Naive thymus-derived CD8-positive, alpha-beta T cell (primary cell): ENCODE measurements at places on chromosomes 16 and 17.
A peak's percentile ranks its signal among the peaks of the same experiment; 100 is the strongest.

DNA sequence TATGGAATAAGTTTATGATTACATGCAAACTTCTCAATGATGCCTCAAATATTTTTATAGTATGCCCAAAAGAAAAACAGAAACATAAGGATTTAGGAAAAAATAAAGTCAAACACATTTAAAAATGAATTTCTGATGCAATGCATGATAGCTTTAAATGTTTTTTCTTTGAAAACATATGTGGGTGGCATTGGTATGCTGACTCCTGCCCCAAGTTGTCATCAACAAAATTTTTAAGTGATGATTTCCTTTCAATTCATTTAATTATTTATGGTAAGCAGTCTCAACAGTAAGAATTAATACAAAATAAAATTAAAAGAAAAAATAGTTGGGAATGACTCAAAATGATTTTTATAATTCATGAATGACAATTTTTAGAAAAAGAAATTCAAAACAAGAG lies 104.9 kb downstream of the CEP112 start:
- no peaks in the 10 kb centered on the region for H3K36me3 ChIP-seq
- no peaks in the 10 kb centered on the region for H3K4me1 ChIP-seq
- H3K4me3 ChIP-seq: no peak overlapping the region
- no peak overlapping the region for H3K27ac ChIP-seq
- H3K27me3 ChIP-seq: no peaks in the 10 kb centered on the region

DNA sequence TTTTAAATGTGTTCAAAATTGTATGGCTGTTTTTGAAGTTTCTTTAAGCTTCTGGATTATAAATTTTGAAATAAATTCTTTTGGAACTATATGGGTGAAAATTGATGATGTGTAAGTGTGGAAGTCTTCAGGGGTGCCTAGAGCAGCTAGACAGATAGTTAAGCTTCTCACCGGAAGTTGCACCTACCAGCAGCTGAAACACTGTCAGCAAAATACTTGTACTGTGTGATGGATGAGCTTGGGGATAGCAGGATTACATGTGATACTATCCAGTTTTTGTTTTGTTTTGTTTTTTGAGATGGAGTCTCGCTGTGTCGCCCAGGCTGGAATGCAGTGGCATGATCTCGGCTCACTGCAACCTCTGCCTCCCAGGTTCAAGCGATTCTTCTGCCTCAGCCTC lies 19.7 kb downstream of the RBL2 start:
- H3K27ac ChIP-seq: peak overlapping the region; percentile 97
- H3K27me3 ChIP-seq: no peaks in the 10 kb centered on the region
- peak overlapping the region; percentile 71 for H3K4me3 ChIP-seq
- peaks cover 76% of the 10 kb centered on the region for H3K4me1 ChIP-seq
- peaks cover 45% of the 10 kb centered on the region for H3K36me3 ChIP-seq

DNA sequence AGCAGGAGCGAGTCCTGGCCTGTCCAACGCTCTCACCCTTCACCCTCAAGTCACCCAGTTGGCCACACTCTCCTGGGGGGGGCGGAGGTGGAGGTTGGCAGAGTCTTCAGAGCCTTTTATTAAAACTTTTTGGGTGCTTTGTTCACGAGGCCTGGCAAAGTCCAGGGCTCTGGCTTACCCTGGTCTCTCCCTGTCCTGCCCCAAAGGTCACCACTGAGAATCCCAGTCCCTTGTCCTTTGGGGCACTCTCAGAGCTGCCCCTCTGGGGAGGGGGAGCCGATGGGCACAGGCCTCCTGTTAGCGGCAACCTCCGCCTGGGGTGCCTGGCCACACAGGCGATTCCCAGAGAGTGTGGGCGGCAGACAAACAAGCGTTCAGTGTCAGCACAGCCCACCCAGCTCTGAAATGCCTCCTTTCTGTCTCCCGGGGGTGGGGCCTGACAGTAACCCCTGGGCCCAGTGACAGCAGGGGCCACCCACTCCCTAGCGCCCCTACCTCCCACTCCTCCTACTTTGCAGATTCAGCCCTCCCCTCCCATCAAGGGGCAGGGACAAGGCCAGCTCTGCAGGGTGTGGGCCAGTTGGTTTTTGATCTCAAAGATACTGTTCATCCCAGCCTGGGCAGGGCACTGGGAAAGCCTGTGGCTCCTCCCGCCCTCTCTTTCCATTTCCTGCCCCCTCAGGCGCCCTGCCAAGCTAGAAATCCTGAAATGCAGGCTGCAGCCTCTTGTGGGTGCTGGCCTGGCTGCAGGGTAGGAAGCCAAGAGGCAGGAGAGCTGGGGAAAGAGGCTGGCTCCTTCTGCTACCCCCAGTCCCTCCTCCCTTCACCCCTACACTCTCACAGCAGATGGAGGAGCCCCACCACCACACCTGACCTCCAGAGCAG lies 36.6 kb upstream of the EMP2 start:
- H3K36me3 ChIP-seq: no peaks in the 10 kb centered on the region
- DNase-seq: no peak
- H3K4me3 ChIP-seq: no peak overlapping the region
- no peak overlapping the region for H3K27ac ChIP-seq

DNA sequence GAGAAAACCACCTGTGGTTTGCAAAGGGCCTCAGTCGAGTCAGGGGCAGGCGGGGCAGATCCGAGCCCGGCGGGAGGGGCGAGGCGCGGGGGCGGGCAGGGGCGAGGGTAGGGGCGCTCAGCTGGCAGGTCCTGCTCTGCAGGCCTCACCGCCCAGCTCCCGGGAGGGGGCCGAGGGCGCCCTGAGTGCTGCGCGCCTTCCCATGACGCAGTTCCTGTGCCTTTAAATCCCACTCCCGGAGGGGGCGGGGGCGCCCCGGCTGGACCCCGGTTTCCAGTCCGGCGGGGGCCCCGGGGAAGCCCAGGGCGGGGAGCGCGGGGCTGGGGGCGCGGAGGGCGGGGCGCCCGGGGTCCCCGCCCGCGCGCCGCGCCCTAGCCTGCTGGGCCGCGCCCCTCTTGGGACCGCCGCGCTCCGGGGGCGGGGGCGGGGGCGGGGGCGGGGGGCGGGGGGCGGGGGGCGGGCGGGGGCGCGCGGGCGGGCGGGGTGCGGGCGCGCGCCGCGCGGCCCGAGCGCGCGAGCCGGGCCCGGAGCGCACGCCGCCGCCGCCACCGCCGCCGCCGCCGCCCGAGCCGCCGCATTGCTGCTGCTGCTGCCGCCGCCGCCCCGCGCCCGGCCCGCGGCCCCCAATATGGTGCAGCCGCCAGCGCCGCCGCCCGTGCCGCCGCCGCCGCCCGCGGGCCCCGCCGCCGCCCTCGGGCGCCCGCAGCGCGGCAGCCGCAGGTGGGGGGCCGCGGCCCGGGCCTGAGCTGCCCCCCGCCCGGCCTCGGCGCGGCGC lies at the start of gene JPH3:
Gene JPH3, plus strand, starts transcription at position 508 of the 775 bp plus-strand sequence. CDS start 639 bp downstream, outside the sequence.
- H3K27me3 ChIP-seq: peaks cover 43% of the 10 kb centered on the region
- no peak within 1 kb of the TSS for H3K27ac ChIP-seq
- H3K4me3 ChIP-seq: peak within 1 kb of the TSS; percentile 80
- DNase-seq: no peak

DNA sequence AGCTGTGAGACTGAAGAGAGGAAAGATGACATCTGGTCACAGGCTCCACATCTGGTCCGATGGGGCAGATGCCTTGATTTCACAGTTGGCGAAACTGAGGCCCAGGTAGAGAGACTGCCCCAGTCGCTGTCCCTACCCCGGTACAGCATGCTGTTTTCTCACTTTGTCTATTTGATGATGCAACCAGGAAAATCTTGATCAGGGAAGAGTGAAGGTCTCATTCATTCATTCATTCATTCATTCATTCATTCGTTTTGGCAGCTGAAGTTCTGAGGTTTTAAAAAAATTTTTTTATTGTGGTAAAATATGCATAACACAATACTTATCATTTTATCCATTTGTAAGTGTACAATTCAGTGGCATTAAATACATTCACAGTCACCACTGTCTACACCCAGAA lies 19.7 kb downstream of the CMIP start:
- peaks cover 11% of the 10 kb centered on the region for H3K36me3 ChIP-seq
- H3K4me1 ChIP-seq: peaks cover 59% of the 10 kb centered on the region
- DNase-seq: no peak
- H3K27ac ChIP-seq: no peak overlapping the region
- H3K27me3 ChIP-seq: no peaks in the 10 kb centered on the region

DNA sequence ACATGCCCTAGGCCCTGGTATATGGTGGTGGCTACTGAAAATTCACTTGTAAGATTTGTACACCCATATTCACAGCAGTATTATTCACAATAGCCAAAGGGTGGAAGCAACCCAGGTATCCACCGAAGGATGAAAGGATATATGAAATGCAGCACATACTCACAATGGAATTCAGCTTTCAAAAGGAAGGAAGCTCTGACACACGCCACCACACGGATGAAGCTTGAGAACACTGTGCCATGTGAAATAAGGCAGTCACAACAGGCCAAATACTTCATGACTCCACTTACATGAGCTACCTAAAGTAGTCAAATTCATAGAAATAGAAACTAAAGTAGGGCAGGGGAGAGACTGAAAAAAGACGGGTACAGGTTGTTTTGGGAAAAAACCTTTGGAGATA lies 2.9 kb downstream of the XPO6 start:
- DNase-seq: no peak
- H3K4me1 ChIP-seq: peaks cover 17% of the 10 kb centered on the region
- H3K27me3 ChIP-seq: no peaks in the 10 kb centered on the region
- peak overlapping the region; percentile 54 for H3K27ac ChIP-seq
- H3K4me3 ChIP-seq: peak overlapping the region; percentile 83

DNA sequence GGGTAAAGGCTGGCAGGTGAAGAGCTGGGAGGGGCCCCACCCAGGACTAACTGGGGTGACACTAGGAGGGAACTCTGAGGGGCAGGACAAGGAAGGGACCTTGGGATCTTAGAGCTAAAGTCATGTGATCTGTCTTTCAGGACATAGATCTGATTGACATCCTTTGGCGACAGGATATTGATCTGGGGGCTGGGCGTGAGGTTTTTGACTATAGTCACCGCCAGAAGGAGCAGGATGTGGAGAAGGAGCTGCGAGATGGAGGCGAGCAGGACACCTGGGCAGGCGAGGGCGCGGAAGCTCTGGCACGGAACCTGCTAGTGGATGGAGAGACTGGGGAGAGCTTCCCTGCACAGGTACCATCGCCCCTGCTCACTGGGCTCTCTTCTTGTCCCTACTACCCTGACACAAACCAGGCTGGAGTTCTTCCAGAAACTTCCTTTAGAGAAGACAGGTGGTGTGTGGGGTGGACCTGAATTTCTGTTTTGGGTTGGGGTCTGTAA lies 8.1 kb downstream of the NFE2L1 start:
- no peak overlapping the region for H3K4me3 ChIP-seq
- H3K27me3 ChIP-seq: no peaks in the 10 kb centered on the region
- DNase-seq: no peak
- peak overlapping the region; percentile 67 for H3K27ac ChIP-seq
- peaks cover 47% of the 10 kb centered on the region for H3K4me1 ChIP-seq

- peaks cover 7% of the 10 kb centered on the region for H3K36me3 ChIP-seq
- no peak overlapping the region for H3K4me3 ChIP-seq
- no peaks in the 10 kb centered on the region for H3K4me1 ChIP-seq
- no peak overlapping the region for H3K27ac ChIP-seq
- peaks cover 7% of the 10 kb centered on the region for H3K27me3 ChIP-seq
- DNase-seq: no peak
These were observed 42.9 kb downstream of the SYT17 start for GRCh38 chr16:19210968-19211367.

DNA sequence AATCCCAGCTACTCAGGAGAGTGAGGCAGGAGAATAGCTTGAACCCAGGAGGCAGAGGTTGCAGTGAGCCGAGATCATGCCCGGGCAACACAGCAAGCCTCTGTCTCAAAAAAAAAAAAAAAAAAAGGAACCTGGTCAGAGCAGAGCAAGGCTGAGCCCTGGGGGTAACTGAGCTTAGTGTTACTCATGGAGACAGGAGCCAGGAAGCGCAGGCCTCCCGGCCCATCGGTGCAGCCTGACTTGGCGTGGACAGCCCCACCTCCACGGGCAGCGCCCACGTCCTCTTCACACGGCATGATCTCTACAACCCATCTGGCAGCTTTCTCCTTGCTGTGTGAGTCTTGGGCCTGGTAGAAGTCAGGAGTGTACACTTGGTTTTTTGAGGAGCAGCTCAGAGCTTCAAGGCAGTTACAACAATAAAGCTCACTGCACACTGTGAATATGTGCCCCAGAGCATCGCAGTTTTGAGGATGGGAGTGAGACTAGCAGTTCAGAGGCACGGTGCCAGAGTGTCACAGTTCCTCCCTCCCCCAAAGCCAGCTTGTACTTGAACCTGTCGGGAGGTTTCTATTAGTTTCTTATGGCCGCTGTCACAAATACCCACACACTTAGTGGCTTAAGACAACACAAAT lies 129.9 kb downstream of the RAP1GAP2 start:
- DNase-seq: no peak
- H3K4me3 ChIP-seq: no peak overlapping the region
- H3K27ac ChIP-seq: no peak overlapping the region
- H3K4me1 ChIP-seq: peaks cover 15% of the 10 kb centered on the region

- DNase-seq: peak; percentile 35
- H3K27me3 ChIP-seq: peaks cover 34% of the 10 kb centered on the region
- H3K4me1 ChIP-seq: peaks cover 43% of the 10 kb centered on the region
These were observed 145.3 kb downstream of the IRF8 start for GRCh38 chr16:86044241-86044671.

GRCh38 chr17:8894673-8895578 lies 27.5 kb upstream of the PIK3R6 start:
- H3K4me3 ChIP-seq: no peak overlapping the region
- peaks cover 64% of the 10 kb centered on the region for H3K4me1 ChIP-seq
- H3K27me3 ChIP-seq: no peaks in the 10 kb centered on the region
- peaks cover 79% of the 10 kb centered on the region for H3K36me3 ChIP-seq
- DNase-seq: peak; percentile 28

- H3K36me3 ChIP-seq: peaks cover 5% of the 10 kb centered on the region
- H3K4me3 ChIP-seq: no peak overlapping the region
- no peaks in the 10 kb centered on the region for H3K27me3 ChIP-seq
- DNase-seq: no peak
These were observed 18.8 kb downstream of the CDK5RAP3 start for GRCh38 chr17:47989700-47990099.

DNA sequence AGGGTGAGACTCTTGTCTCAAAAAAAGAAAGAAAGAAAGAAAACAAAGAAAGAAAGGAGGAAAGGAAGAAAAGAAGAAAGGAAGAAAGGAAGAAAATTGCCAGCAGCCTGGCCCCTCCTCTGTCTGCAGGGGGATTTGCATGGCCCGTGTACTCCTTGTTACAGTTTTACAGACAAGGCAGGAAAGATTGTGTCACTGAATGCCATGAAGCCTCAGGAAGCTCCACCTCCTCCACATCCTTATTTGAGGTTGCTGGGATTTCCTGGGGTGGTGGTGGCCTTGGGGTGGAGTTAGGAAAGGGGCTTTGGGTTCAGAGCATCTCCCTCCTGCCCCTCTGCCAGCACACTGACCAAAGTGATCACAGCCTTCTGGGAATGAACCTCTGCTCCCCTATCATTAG lies 23.6 kb downstream of the CFAP20 start:
- DNase-seq: no peak
- no peak overlapping the region for H3K27ac ChIP-seq
- H3K4me1 ChIP-seq: peaks cover 5% of the 10 kb centered on the region
- H3K36me3 ChIP-seq: no peaks in the 10 kb centered on the region

- H3K4me3 ChIP-seq: no peak overlapping the region
- no peak overlapping the region for H3K27ac ChIP-seq
- DNase-seq: no peak
- H3K27me3 ChIP-seq: no peaks in the 10 kb centered on the region
- H3K36me3 ChIP-seq: no peaks in the 10 kb centered on the region
These were observed 22.8 kb upstream of the WFDC1 start for GRCh38 chr16:84271866-84272265.
